ENCODE measurements at places on chromosomes 5 and 9.
A peak's percentile ranks its signal among the peaks of the same experiment; 100 is the strongest.

DNA sequence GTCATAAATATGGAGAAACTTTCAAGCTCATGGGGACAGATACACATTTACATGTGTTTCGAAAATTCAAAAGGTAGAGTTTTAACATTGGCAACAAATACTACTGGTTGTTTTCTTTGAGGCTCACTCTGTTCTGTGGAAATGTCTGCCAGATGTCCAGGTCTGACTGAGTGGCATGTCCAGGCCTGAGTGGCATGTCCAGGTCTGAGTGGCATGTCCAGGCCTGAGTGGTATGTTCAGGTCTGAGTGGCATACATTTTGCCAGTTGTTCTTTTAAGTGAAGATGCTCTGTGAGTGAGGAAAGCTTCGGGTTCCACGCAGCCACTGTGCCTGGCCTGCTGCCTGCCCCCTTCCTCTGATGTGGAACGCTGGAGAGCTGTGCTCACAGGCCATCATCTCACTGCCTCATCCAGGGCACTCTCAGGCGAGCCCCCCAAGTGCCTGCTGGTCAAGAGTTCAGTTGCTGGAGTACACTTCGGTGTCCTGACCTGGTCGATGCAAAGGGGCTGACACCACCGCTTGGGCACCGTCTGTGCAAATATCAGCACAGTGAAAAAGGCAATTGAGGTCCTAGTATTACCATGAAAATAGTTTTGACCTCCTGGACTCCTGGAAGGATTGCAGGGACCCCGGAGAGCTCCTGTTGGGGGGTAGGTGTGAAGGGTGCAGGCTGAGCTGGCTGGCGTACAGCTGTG lies 89.9 kb downstream of the EHMT1 start:
- no peak for DNase-seq

GRCh38 chr5:128426090-128426534 lies 111.9 kb downstream of the FBN2 start:
- no peak for DNase-seq

GRCh38 chr9:126001581-126002225 lies 254.5 kb downstream of the PBX3 start:
- DNase-seq = no peak

GRCh38 chr5:110663525-110663924 lies 62.9 kb downstream of the TMEM232 start:
- DNase-seq = no peak

GRCh38 chr9:12060811-12061210 lies 632.4 kb upstream of the TYRP1 start:
- DNase-seq = no peak

GRCh38 chr5:172817664-172818063 lies 16.4 kb upstream of the ERGIC1 start:
- no peak for DNase-seq

GRCh38 chr5:153626836-153627235 lies 136.4 kb downstream of the GRIA1 start:
- DNase-seq = no peak

DNA sequence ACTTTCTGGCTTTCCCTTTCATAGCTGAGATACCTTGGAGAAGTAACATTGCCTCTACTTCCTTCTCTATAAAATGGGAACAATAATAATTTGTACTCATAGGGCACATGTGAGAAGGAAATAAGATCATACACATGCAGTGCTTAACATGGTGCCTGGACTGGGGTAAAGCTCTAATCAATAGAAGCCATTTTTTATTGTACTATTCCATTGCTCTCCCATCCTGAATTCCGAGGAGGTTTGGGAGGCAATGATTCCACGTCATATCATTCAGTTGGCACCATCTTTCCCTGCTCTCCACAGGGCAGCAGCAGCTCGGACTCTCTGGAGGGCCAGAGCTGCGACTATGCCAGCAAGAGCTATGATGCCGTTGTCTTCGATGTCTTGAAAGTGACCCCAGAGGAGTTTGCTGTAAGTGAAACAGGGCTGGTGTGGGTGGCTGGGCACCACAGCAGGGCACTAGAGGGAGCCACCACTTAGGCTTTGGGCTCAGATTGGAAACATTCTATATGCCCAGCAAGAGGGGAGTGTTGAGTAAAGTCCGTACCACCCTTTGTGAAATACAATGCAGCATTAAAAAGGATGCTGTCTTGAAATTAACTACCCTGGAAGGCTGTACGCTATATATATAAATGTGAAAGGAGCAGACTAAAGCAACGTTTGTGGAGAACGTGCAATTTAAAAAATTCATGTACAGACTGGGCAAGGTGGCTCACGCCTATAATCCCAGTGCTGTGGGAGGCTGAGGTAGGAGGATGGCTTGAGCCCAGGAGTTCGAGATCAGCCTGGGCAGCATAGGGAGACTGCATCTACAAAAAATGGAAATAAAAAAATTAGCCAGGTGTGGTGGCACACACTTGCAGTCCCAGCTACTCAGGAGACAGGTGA lies 51.2 kb downstream of the RALGPS1 start:
- DNase-seq = peak; percentile 12

DNA sequence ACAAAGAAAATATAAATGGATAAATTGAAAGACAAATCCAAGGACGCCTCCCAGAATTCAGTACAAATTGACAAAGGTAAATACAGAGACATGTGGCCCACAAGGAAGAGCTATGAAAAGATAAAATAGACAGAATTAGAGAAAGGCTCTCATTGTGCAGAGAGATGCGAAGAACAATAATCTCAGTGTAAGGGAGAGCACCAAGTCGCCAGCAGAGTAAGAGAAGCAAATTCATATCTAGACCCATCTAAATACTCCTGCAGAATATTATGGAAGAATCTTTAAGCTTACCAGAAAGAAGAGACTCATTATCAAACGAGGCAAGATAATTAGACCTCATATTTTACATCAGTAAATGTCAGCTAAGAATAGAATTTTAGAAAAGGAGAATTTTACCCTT lies 101.7 kb upstream of the ITGA1 start:
- DNase-seq = no peak

- no peak for DNase-seq
Measured at GRCh38 chr5:136011414-136012001, 17.3 kb upstream of the TGFBI start.

GRCh38 chr5:163508753-163509152 lies 3.3 kb downstream of the MAT2B start:
- DNase-seq = no peak

GRCh38 chr5:157530226-157530972 lies 45.2 kb downstream of the ADAM19 start:
- DNase-seq = no peak

- no peak for DNase-seq
Measured at GRCh38 chr5:5432020-5432707, 9.7 kb downstream of the ICE1 start.

DNA sequence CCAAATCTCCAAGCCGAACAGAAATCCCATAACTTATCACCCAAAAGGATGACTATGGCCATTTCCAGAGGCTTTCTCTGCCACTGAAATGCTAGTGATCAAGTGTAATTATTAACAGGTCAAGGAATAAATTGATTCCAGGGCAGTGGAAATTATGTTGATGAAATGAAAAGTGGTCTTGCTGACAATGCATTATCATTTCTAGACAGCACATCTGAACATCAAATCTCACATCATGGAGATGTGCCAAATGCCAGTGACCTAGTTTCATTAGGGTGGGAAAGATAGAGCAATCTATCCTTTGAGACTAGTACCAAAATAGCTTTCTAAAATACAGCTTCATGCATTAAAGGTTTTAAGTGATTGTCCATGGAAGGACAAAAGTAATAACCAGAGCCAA lies 86.1 kb downstream of the AUH start:
- no peak for DNase-seq

DNA sequence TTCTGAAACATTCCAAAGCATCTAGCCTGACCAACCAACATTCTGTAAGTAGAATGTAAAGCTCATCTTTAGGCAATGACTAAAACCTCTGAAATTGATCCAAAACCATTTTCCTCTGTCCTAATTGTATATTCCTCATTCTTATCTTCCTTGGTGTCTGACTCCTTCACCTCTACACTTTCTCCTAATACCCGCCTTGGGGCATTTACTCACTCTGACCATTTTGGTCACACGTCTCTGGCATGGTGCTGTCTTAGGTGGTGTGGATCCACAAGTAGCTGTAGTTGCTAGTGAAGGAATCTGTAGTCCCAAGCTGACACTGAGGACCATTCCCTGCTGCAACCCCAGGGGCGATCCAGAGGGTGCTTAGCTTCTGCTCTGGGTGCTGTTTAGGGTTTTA lies 40.8 kb upstream of the LMNB1 start:
- no peak for DNase-seq

DNA sequence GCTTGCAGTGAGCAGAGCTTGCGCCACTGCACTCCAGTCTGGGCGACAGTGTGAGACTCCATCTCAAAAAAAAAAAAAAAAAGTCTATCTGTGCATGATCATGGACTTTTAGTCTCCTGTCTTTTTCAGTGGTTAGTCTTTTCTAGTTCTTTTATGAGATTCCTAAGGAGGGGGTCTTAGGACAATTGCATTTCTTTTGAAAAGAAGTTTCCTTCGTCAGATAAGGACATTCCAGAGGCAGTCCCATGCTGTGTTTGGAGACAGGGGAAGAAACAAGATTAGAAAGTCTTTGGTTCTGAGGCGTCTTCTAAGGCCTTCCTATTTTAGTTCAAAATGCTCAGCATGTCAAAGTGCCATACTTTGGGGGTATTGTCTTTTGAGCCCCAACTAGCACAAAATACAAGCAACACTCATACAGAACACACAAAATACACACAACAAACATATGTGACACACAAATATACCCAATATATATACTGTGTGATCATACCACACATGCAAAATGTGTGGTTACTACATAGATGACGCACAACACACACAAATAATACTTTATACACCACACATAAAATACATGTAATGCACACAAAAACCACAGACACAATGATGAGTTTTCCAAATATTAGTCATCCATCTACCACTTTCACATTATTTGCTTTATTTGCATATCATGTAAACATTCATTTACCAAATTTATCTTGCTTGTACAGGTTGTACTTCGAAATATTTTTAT lies 394.5 kb downstream of the SPATA31D1 start:
- DNase-seq = no peak

GRCh38 chr5:96187309-96188027 lies 225.8 kb upstream of the ELL2 start:
- DNase-seq = no peak

- no peak for DNase-seq
Measured at GRCh38 chr5:113038714-113039113, 62.1 kb downstream of the DCP2 start.

- DNase-seq = no peak
Measured at GRCh38 chr5:31866166-31866565, 227.2 kb downstream of the PDZD2 start.

- DNase-seq = no peak
Measured at GRCh38 chr5:152437866-152438265, 32.8 kb upstream of the NMUR2 start.

Measured in T-helper 9 cell (primary cell).